ENCODE measurements at places on chromosomes 4 and X.

GRCh38 chr4:174563399-174563798, 41.1 kb upstream of the HPGD start:
- no peak for DNase-seq

DNA sequence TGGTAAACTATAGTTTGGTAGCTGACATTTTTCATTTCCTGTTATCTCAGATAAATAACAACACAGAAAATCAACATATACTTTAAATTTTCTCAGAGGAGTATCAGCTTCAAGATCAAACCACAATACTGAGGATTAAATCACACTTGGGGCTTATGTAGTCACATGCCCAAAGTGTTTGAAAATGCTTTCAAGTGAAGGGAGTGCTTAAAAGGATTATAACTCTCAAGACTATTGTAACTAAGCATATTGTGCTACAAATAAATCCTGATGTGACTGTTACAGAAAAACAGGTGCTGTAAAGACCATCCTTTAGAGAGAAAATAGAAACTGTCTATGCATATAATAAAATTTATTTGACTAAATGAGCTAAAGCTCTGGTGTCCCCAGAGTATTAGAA, 887.6 kb downstream of the ADGRL3 start:
- no peak for DNase-seq

DNA sequence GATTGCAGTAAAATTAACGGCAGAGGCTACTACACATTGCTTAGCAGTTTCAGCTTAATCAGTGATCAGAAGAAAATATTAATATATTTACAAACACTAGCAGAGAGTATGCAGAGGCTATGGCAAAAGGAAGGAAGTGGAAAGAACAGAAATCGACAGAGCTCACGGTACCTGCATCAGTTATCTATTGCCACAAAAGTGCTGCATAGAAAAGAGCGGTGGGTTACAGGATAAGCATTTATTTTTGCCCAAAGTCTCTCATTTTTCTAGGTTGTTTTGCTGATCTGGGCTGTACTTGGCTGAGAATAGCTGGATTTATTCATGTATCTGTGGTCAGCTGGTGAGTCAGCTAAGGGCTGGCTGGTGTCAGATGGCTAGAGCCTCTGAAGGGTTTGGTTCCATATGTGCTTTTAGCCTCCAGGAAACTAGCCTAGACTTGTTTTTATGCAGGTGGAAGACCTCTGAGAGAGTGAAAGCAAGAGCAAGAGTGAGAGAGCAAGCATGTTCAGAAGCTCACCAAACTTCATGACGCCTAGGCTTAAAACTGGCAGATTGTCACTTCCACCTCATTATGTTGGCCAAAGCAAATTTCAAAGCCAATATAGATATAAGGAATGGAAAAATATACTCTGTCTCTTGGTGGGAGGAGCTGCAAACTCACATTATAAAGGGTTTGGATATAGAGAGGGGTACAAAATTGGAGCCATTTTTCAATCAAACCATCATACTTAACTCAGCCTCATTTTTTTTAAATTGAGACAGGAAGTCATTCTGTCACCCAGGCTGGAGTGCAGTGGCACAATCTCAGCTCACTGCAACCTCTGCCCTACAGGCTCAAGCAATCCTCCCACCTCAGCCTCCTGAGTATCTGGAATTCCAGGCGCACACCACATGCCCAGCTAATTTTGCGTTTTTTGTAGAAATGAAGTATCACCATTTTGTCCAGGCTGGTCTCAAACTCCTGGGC, 153.2 kb upstream of the RPL34 start:
- DNase-seq, result no peak

- no peak for DNase-seq
Measured at GRCh38 chr4:139826426-139826825, 160.8 kb downstream of the MGST2 start.

- DNase-seq, result no peak
Measured at GRCh38 chr4:88629826-88630225, 37.5 kb downstream of the HERC3 start.

DNA sequence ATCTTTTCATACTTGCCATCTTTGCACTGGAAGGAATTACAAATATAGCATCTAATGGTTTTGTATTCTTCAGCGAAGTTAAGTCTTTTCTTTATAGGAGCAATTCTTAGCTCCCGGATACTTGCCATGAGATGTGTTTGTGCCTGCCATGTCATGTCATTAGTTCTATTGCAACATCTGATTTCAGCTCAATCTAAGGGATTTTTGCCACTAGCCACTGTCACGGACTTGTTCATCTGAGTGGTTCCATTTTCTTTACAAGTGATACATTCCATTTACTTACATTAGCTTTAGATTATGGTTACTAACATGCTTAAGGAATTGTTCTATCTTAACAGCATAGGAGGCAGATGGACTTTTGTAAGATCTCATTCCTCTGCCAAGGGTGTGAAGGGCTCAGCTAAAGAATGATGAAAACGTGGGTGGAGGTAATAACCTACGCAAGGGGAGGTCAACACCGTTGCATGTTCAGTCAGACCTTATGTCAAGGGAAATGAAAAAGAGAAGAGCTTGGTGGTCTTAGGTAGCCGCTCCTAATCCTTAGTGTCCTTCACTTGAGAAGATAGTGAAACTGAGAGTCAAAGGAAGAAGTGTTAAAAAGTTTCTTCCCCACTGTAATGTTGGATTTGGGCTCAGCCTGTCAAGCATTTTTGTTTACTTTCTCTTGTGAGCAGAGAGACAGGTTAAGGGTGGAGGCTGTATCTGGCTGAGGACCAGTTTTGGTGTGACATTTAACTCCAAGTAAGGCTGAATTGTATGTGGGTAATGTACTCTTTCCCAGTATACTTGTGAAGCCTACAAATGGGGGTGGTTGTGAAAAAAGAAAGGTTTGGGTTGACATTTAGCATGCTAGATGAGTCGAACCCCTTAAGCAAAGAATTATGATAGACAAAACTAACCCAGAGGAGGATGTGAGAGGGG, 3.6 kb upstream of the KLHL2 start:
- no peak for DNase-seq

Data from stimulated activated CD8-positive, alpha-beta memory T cell treated with anti-CD3 and anti-CD28 coated beads, Interleukin-15, amount 100 ng/mL, for 1 hour (primary cell).